ENCODE measurements at places on chromosomes 6 and 20.

DNA sequence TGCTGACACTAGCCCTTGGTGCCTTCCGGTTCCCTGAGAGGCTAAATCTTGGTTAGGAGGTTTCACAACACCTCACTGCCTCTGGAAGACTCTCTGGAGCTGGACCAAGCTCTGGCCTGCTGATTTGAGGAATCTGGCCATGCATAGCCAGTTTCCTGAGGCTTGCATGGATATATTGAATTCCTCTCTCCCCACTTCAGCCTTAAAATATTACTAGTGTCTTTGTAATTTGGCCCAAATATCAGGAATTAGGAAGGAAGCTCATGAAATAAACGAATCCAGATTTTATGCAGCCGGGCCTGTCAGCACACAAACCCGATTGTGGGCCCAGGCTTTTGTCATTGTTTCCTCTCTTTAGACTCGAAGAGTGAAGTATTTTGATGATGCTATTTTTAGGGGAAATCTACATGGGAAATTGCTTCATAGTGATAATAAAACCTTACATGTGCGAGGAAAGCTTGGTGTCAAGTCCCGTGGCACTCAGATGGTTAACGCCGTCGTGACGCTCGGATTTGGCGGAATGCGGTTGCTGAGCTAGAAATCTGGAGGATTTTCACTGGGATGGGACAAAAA is 144.4 kb downstream of the PHACTR3 start:
- no peak for DNase-seq

- DNase-seq = no peak
Measured at GRCh38 chr6:78462728-78463127, 404.6 kb upstream of the IRAK1BP1 start.

DNA sequence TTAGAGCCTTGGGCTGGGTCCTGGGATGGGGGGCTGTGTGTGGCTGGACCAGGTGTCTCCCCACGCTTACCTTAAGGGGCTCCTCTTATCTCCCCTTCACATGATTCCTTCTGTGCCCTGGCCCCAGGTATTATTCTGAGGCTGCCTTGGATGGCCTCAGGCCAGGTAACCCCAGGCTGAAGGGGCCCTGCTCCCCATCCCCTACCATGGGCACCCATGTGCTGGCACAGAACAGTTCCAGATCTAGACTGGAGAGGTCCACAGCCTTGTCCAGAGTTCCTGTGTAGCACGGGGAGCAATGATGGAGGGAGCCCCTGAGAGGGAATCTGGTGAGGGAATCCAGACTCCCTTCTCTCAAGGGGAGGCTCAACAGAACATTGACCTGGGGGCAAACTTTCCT is 32.1 kb downstream of the MOCS1 start:
- DNase-seq = no peak

GRCh38 chr20:38771621-38772020 is 23.4 kb downstream of the ACTR5 start:
- DNase-seq = no peak

DNA sequence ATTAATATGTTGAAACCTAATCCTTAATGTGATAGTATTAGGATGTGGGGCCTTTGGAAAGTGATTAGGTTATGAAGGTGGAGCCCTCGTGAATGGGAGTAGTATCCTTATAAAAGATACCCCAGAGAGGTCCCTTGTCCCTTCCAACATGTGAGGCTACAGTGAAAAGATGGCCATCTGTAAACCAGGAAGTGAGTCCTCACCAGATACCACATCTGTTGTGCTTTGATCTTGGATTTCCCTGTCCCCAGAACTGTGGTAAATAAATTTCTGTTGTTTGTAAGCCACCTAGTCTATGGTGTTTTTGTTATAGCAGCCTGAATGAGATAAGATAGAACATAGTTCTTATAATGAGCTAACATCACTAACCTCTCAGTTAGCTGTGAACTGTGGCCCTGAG is 16.6 kb upstream of the CALHM6 start:
- DNase-seq = no peak

GRCh38 chr6:109461733-109462526 is 6.4 kb upstream of the MICAL1 start:
- no peak for DNase-seq

GRCh38 chr6:132365281-132365907 is 35.9 kb downstream of the MOXD1 start:
- DNase-seq = no peak

DNA sequence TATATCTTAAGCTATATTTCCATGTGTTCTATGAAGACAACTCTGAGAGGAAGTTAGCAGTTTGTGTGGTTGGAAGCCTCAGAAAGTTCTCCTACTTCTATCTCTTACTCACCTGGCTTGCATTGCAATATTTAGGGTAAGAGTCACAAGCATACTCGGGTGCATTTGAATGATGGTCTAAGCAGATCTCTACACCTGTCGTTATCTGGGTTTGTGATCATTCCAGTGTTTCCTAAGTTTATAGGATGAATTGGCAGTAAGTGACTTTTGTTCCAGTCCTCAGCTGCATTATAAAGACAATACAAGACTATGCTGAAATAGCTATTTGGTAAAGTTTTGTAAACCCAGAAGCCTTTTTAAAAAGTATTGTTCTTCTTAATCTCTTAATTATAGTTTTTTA is 36.9 kb downstream of the CBFA2T2 start:
- DNase-seq = no peak

- peak; percentile 69 for DNase-seq
Measured at GRCh38 chr6:26198722-26199056, 111.5 kb downstream of the HFE start.

GRCh38 chr6:56364827-56365339 is 117.5 kb upstream of the COL21A1 start:
- no peak for DNase-seq

DNA sequence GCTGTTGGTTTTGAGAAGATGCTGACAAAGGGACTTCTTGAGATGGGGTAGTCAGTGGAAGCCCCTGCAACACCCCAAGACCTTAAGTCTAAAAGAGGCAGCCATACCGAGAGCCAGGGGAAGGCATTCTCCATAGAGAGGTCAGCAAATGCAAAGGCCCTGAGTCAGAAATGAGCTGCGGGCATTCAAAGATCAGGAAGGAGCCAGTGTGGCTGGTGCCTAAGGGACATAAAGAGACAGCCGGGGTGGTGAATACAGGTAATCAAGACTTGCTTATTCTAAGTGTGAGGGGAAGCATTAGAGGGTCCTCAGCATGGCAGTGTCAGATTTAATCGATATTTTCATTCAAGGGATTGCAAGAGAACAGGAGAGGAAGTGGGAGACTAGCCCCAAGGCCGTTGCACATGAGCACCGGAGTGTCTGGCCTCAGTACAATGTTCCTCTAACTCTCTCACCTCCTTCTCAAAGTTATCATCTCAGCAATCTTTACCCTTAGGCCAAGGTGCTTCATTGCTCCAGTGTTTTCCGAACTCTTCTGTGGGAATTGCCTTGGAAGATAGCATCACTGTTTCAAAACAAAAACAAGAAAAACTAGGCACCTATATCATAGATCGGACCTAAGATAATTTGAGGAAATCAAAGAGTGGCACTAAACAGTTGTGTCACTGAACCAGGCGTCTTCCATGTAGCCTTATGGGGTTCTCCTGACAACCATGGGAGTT is 173.2 kb downstream of the DOK5 start:
- no peak for DNase-seq

GRCh38 chr20:3223651-3223993 is 14.3 kb downstream of the ITPA start:
- DNase-seq = no peak

DNA sequence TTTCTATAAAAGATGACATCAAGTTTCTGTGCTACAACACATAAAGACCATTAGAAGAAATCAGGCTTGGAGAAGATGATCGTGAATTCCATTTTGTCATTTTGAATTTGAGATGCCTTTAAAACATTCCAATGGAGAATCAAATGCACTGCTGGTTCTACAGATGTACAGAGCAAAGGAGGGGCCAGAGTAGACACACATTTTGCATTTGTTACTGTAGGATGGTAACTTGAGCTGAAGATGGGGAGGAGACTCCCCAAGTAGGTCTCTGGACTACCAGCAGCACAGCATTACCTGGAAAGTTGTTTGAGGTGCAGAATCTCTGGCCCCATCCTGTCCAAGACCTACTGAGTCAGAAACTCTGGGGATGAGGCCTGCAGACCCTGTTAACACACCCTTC is 121.6 kb upstream of the RALGAPA2 start:
- DNase-seq = no peak

- DNase-seq = peak; percentile 20
Measured at GRCh38 chr6:138038142-138038870, 68.9 kb downstream of the PERP start.

GRCh38 chr6:4413073-4413472 is 277.7 kb upstream of the ECI2 start:
- no peak for DNase-seq

GRCh38 chr6:157640746-157641451 is 182.1 kb upstream of the SNX9 start:
- DNase-seq = no peak

- DNase-seq = peak; percentile 54
Measured at GRCh38 chr6:81753711-81754577, 1.5 kb upstream of the TENT5A start.

- no peak for DNase-seq
Measured at GRCh38 chr6:111689419-111689818, 83.7 kb upstream of the TRAF3IP2 start.

DNA sequence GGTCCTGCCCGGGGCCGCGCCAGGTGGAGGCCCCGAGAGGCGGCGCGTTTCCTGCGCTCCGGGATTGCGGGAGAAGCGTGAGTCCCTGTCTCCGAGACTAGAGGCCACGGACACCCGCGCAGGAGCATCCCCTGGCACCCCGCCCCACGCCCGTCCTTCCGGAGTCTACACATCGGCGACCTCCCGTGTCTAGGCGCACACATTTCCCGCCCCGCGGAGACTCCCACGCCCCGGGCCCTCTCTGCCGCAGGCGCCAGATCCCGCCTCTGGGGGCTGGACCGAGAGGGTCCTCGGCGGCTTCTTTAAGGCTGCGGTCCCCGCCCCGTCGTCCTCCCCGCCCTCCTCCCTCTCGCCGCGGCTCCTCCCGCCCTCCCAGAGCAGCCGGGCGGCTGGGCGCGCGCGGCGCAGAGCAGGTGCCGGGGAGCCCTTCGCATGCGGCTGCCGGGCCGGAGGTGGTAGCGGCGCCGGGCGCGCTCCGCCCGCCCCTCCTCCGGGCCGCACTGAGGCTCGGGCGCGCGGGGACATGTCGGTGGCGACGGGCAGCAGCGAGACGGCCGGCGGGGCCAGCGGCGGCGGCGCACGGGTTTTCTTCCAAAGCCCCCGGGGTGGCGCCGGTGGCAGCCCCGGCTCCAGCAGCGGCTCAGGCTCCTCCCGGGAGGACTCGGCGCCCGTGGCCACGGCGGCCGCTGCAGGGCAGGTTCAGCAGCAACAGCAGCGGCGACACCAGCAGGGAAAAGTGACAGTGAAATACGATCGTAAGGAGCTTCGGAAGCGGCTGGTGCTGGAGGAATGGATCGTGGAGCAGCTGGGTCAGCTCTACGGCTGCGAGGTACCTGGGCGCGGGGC is at the start of gene PPP1R14C:
TSS of gene PPP1R14C (plus strand) at position 375 of the 846 bp plus-strand sequence. CDS start at position 524, 149 bp downstream.
- peak; percentile 67 for DNase-seq

DNA sequence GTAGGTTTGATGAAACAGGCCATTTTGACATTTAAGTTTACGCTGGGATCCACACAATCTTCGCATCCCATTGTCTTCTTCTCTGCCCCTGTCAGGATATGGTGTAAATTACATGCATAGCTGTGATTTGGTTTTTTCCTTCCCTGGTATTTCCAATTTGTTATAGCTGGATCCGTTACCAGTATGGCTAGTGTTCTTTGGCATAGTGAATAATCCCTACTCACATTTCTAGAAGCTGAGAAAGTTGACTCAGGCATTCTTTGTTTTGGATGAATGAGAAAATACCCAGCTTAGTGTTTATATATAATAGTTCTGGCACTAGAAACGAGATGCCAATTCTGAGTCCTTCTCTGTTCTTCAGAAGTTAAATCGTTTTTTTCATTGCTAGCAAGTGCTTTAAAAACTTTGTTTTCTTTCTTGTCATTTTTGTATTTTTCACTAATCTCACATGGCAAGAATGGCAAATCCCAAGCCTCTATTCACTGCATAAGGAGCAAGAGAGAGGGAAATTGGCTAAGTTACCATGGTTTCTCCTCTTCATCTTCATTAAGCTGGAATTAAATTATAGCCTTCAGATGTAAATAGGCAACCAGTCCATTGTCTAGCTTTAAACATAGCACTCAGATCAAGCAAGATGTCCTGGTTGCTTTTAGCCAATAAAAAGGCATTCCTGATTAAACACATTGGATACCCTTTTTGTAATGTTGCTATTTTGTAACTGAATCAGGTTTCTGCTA is 91.9 kb upstream of the LAMP5 start:
- DNase-seq = no peak

GRCh38 chr6:117446861-117447260 is 21.1 kb upstream of the ROS1 start:
- no peak for DNase-seq

DNA sequence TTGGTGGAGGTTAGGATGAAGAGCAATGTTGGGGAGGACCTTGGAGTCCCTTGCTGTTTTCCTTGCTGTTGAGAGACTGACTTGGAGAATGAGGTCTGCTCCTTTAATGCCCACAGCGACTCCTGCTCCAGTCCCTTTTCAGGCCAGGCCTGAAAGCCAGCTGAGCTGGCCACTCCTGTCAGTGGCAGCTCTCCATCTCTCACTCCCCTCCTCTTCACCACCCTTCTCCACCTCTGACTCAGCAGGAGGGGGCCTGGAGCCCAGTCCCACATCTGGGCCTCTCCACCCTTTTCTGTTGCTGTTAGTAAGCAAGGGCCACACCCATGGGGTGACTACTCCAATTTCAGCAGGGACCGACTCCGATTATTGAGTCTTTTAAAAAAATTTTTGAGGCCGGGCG is 2.2 kb downstream of the SNX21 start:
- DNase-seq = no peak

DNA sequence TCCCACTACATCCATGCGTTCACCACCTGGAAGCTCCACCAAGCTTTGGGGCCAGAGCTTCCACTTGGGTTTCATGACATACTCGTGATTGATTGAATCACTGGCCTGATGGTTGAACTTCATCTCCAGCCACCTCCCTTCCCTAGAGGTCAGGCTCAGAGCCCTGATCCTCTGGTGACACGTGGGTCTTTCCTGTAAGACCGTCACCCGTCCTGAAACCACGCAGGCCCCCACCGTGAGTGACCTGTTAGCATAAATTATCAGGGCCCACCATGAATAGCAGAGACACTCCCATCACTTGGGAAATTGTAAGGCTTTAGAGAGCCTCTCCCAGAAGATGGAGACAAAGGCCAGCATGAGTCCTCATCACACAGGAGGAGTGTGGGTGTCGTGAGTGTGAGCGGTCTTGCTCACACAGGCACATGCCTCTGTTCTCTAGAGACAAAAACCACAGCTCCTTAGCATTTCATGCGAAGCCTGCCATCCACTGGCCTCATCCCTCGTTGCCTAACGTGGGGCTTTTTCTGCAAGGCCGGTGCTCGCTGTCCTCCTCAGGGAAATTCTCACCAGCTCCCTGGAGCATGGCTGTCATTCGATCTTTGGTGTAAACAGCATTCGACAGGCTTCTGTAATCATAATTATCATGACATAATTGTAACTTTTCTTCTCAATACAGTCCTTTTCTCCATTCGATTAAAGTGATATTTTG is 65.1 kb upstream of the DUSP22 start:
- no peak for DNase-seq
